ENCODE measurements at places on chromosomes 13 and 19.

DNA sequence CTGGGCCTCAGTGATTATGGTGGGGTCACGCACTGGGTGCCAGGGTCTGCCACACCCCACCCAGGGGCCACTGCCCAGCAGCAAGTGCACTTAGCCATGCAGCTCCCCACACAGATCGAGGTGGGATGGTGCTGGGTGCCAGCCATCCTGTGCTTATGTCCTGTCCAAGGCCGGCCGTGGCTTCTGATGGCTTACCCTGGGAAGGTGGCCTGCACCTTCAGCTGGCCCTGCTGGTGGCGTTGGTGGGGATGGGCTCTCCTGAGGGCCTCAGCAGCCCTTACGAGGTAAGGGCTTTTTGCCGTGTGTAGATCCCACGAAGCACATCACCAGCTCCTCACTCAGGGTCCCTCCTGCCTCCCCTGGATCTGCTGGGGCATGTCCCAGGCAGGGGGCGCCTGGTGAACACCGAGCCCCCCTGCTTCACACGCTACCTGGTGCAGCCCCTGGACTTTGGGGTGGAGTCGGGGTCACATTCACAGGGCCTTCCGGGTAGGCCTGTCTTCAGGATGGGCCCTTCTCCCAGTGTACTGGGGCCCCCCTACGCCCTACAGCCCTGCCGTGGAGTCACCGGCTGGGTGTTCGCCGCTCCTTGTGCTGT, 46.6 kb downstream of the CRTC1 start:
- no peak for DNase-seq

DNA sequence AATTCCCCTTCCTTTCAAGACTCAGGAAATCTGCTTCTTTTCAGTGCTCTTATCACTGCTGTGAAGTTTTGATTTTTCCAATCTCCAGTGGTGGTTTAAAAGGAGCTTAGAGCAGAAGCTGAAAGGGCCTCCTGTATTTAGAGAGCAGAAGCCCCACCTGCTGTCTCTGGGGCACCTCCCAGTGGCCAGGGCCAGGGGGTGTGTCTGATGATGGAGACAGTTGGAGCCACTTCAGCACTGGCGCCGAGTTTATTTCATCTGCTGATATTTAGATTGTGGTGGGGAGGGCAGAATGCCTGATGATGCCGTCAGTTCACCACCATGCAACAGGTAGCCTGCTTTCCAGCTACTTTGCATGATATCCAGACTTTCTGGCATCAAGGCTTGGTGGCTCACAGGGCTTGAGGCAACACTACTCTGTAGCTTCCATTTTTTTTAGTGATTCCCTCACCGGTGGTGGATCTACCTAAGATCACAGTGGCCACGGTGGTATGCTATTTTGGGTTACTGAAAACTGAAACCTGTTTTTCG, 371.9 kb downstream of the KCNRG start:
- peak; percentile 32 for DNase-seq

GRCh38 chr19:14407605-14408484, 11.3 kb downstream of the DDX39A start:
- DNase-seq = no peak

- DNase-seq = peak; percentile 38
Measured at GRCh38 chr13:44243198-44243857, 130.3 kb upstream of the SERP2 start.

DNA sequence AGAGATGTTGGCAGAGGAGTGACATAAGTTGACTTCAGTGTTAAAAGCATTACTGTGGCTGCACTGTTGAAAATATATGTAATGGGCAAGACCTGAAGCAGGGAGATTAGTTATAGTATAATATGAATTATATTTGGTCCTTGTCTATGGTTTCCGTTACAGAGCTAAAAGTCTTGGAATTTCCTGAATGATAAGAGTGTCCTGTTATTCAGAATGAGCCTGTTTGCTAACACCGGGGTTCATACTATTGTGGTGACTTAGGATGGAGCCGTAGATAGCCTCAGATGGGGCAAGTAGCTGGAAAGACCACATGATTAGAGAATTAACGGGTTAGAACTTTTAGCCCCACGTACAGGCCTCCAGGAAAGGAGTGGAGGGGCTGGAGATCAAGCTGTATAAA, 5.7 kb downstream of the USPL1 start:
- DNase-seq = no peak

DNA sequence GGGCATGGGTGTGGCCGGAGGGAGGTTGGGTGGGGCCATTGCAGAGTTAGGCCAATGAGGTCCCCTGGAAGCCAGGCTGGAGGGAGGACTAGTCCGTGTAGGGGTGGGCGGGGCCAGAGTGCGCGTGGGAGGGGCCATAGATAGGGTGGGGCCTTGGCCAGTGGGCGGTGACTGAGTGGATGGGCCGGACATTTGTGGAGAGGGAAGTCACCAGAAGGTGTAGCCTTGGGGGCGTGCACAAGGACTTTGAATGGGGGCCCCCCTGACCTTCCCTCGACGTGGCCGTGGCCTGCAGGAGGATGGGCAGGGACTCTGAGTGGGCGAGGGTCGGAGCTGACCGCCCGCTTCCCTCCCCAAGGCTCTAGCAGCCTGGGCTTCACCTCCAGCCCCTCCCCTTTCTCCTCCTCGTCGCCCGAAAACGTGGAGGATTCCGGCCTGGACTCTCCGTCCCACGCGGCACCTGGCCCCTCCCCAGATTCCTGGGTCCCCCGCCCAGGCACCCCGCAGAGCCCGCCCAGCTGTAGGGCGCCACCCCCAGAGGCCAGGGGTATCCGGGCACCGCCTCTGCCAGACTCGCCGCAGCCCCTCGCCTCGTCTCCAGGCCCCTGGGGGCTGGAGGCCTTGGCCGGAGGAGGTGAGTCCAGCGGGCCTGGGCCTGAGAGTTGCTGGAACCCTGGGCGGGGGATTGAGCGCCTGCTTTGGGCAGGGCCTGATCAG, 16.5 kb upstream of the B3GNT3 start:
- peak; percentile 58 for DNase-seq

- DNase-seq = peak; percentile 40
Measured at GRCh38 chr19:1624458-1624857, 19.2 kb upstream of the UQCR11 start.

DNA sequence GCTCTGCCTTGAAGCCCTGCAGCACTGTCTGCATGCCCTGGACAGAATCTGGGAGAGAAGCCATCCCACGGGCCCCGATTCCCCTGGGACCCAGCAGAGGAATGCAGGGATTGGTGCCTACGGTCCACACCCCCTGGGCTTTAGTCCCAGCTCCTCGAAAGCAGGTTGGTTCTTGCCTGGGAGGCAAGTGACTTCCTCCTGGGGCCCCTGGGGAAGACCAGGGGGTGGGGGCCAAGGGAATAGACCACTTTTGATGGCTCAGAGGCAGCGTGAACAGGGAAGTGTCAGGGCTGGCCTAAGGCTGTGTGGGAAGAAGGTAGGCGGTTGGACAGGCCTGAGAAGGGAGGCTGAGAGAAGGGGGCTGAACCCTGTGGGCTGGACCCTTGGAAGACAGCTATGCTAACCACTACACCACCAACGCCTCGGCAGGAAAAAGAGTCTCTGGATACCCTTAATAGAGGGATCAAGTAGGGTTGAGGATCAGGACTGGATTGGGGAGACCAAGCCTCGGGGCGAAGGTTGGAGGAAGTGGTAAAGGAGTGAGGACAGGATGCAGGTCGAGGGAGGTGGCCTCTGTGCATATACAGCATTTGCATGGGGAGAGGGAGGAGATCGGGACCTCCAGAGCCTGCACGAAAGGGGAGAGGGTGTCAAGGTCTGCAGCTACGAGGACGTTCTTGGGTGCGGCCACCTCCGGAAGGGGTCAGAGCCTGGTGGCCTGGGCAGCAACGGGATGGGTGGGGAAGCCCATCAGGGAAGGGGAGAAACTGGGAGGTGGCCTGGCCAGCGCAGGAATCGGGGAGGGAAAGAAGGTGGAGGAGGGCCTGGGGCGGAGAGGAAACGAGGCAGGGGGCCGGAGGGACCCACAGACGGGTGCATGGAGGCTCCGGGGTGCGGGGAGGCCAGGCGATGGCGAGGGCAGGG, 709 bp downstream of the DPP9 start:
- DNase-seq = no peak

- no peak for DNase-seq
Measured at GRCh38 chr13:24737042-24737441, 26.9 kb upstream of the RNF17 start.

DNA sequence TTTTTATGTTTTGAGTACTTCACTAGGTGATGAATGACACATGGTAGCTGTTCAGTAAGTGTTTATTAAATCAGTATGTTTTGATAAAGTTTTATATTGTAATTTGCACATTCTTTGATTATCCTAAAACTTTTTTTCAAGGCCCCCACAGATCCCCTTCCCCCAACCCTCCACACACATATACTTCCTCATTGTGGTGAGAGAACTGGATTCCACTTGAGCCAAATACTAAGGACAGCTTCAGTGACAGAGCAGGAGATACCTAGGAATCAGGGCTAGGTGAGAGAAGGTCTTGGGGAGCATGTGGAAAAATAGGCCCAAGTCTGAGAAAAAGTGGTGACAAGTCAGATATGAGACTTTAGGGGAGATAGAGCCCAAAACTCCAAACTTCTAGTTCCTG, 174.6 kb downstream of the TDRD3 start:
- DNase-seq = no peak

- no peak for DNase-seq
Measured at GRCh38 chr19:11252665-11253355, 9.5 kb downstream of the DOCK6 start.

DNA sequence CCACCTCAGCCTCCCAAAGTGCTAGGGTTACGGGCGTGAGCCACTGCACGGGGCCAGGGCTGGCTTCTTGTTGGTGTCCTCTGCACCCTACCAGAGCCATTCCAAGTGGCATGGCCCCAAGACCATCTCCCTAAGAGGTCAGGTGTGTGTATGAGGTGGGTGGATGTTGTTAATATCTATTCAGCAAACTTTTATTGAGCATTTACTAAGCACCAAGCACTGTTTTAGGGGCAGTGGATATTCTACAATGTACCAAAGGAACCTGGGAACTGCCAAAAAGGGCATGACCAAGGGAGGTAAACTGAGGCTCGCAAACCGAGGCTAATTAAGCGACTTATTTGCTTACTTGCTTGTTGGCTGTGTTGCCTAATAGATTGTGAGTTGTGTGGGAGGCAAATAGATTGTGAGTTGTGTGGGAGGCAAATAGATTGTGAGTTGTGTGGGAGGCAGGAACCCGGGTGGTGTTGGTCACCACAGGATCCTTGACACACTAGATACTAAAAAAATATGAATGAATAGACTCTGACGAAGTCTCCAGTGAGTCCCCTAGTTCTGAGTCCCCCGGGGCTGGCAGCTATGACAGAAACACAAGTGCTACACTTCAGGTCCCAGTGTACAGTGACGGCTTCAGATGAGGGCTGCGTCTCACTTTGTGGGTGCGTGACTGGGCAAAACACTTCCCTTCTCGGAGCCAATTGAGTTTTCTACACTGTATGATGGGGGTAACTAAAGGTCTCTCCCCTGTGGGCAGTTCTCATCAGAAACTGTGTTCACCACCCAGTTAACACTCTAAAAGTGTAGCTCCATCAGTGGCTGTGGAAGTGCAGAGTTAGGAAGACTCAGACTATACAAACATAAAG, 5.0 kb upstream of the BICRA start:
- DNase-seq = no peak

DNA sequence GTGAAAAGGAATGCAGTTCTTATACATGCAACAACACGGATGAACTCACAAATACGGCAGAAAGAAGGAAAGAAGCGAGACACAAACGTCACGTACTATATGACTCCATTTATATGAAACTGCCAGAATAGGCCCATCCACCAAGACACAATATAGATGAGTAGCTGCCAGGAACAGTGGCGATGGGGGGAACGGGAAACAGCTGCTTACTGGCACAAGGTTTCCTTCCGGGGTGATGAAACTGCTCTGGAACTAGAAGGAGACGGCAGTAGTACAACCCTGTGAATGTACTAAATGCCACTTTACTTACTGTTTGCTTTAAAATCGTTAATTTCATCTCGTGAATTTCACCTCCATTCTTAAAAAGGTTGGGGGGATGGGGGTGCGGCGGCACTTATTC, 28.9 kb downstream of the MLLT1 start:
- no peak for DNase-seq

DNA sequence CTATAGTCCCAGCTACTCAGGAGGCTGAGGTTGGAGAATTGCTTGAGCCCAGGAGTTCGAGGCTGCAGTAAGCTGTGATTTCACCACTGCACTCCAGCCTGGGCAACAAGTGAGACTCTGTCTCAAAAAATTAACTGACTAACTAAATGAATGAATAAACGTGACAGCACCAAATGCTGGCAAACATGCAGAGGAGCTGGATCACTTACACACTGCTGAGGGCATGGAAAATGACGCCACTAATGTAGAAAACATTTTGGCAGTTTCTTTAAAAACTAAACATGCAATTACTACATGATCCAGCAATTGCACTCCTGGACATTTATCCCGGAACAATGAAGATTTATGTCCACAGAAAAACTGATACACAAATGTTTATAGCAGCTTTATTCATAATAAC, 31.3 kb upstream of the GTF3A start:
- no peak for DNase-seq

- no peak for DNase-seq
Measured at GRCh38 chr19:41233748-41234240, 14.8 kb downstream of the AXL start.

GRCh38 chr19:16830679-16831078, 1.5 kb downstream of the SIN3B start:
- DNase-seq = no peak

GRCh38 chr19:13770013-13770635, 4.1 kb upstream of the C19orf53 start:
- no peak for DNase-seq

DNA sequence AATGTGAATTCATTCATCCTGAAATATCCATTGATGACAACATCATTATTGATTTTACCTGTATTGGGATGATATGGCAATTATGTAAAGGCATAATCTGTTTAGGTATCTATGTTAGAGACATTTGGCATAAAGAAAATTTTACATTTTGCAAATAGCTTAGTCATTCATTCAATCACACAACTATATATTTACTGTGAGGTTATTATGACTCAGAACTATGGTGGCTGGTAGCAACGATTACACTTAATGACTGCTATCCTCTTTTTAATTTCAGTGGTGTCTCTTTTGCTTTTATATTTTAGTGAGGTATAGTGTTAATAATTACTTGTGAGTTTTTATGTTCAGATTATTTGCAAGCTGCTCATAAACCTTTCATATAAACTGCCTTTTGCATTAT, 955.9 kb downstream of the SLITRK6 start:
- no peak for DNase-seq

DNA sequence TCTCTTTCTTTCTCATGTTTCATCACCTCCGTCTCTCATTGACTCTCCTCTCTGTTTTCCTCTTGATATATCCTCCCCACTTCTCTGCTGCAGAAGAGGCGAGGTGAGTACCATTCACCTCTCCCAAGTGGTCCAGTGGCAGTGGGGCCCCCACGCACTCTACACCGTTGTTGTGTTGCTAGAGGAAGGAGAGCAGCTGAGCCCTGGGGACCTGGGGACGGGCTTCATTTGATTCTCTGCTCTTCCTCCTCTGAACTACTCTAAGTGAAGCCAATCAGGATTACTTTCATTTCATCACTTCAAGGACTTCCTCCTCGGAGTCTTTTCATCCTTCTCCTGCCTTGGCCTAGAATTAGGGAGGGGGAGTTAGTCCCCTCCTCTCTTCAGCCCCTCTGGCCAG, 64.6 kb downstream of the CCNE1 start:
- no peak for DNase-seq
